ENCODE measurements at places on chromosomes 1 and 21.
A peak's percentile ranks its signal among the peaks of the same experiment; 100 is the strongest.

DNA sequence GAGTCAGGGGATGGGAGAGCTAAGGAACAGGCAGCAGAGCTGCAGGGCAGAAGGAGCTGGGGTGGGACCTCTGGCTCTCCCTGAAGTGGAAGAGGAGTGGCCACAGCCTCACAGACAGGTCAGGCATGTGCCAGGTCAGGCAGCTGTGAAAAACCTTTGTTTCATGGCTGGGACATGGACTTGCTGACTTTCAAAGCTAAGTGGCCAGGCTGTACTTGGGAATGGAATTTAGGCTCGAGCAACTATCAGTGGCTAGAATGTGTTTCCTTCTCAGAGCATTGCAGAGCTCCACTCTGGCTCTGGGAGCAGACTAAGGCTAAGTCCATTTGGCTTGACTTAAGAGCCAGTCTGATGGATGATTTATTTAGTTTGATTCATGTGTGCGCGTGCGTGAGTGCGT is 385.1 kb downstream of the LMX1A start:
- DNase-seq = no peak

DNA sequence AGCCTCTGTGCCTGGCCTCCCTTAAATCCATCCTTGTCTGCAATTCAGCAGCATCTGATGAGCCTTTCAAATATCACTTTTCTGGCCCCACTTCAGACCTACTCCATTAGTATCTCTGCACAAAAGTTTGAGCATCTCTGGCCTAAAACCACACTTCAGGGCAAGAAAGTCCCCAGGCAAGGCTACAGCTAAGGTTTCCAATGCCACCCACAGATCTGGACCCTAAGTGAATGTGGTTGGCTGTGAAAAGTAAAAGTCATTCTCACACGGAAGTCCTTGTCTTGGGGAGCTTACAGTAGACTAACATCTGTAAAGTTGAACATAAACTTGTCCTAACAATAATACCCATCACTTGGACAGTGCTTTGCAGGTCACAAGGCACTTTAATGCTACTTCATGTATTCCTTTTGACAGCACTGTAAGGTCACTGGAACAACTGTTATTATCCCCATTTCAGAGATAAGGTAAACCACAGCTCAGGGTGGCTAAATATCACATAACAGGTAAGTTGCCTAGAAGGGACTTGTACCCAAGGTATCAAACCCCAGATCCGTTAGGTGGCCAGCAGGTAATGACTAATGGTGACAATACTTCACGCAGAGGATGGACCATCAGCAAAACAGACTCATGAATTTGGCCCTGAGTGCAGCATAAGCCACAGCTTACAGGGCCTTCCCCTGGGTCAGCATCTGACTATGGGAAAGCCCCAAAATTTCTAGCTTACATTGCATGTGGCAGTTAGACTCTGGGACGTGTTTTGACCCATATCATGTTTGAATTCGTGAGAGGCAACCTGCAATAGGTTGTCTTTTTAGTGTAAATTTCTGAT is 356.0 kb downstream of the HHAT start:
- no peak for DNase-seq

DNA sequence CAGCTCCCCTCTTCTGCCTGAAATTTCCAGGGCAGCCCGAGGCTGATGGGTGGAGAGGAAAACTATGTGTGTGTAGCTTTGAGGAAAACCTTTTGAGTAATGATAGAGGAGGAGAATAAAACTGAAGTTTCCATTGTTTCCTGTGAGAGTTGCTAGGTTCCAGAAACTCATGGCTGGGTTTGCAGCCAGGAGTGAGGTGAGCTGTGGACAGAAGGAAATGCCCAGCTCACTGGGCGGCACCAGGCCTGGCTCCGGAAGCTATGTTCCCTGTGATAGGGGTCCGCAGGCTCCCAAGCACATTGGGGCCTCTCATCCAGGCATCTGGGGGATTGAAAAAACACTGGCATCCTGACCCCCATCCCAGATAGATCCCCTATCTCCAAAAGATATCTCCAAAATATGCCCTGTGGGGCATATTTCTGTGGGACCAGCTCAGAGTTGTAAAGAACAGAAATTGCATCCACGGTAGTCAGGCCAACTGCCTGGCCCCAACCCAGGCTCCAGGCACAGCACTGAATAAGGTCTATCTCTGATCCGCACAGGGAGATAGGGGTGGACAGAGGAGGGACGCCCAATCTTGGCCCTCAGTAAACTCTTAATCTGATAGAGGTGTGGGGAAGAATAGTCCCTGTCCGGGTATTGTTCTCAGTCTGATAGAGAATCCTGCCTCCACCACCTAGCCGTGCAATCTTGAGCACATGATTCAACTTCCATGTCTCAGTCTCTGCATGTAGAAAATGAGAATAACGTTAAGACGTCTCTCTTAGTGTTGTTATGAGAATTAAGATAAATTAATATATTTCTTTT is 1.8 kb upstream of the HSPG2 start:
- DNase-seq = no peak

DNA sequence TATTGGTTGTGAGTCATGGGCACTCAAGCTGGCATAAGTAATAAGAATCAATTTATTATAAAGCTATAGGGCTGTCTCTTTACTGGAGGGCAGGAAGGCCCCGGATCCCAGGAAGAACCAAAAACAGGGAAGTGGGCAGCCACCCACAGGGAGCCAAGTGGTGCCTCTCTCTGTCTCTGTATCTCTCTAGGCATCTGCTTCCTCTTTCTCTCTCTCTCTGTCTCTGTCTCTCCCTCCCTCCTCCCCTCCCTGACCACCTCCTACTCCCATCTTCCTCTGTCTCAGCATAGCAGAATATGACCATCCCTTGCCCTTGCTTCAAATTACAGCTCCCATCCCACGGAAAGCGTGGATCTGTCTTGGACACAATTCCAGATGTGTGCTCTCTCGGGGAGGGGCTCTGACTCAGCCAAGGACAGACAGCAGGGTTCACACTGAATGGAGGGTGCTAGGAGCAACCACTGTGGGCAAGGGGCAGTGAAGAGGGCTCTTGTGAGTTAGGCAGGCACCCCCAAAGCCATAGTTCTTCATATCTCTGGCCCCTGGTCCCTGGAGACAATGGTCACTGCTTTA is 80.4 kb upstream of the LPGAT1 start:
- no peak for DNase-seq

DNA sequence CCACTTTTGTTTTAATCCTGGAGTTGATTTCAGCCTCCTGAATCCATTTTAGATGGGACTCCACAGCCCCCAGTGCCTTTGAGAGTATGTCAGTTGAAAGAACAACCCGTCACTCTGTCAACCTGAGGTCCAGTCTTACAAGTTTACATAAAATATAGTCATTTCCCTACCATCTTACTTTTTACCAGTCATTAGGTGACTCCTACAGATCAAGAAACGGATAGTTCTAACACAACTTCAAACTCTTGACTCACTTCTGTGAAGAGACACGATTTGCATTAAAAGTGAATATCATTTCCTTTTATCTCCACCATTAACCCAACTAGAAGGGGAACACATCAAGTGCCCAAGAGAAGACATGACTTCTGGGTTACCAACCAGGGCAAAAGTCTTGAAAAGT is 147.1 kb downstream of the NTPCR start:
- no peak for DNase-seq

- DNase-seq = no peak
Observed at GRCh38 chr1:41404308-41404761, 43.1 kb downstream of the FOXO6 start.

DNA sequence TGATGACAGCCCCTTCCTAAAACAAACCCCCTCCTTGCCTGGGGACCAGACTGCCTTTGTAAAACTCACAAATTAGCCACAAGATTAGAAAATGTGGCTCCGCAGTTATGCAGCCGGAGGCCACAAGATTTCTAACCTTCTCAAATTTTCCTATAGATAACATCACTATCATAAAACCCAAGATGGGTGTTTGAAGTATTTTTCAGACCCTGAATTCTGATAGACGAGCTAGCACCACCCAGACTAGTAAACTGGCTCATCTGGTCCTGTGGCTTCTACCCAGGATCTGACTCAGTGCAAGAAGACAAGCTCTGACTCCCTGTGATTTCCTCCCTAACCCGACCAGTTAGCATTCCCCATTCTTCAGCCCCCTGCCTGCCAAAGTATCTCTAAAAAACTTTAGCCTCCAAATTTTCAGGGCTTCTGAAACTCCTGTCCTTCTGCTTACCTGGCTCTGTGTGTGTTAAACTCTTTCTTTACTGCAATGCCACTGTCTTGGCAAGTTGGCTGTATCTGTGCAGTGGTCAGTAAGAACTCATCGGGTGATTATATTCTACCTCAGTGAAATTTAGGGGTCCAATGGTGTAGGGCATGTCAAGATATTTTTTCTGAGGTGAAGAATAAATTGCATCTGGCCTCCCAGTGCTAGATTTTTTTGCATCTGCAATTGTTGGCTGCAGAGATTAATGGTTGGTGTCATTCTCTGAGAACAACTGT is 102.1 kb downstream of the S1PR1 start:
- DNase-seq = no peak

DNA sequence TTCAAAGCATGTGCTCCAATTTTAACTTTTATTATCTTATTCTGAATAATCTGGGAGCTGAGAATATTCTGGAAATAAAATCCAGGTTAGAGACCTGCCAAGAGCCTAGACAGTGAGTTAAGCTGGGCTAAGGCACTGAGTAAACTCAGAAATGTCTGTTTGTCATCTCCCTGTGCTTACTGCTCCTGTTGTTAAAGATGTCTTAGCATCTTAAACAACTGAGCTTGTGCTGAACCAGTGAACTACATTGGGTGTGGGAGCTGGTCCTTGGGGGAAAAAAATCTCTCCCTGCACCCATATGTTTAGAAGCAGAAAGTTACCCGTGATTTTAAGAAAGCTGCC is 25.0 kb upstream of the AHCYL1 start:
- no peak for DNase-seq

GRCh38 chr1:96466842-96467241 is 254.7 kb upstream of the PTBP2 start:
- no peak for DNase-seq

DNA sequence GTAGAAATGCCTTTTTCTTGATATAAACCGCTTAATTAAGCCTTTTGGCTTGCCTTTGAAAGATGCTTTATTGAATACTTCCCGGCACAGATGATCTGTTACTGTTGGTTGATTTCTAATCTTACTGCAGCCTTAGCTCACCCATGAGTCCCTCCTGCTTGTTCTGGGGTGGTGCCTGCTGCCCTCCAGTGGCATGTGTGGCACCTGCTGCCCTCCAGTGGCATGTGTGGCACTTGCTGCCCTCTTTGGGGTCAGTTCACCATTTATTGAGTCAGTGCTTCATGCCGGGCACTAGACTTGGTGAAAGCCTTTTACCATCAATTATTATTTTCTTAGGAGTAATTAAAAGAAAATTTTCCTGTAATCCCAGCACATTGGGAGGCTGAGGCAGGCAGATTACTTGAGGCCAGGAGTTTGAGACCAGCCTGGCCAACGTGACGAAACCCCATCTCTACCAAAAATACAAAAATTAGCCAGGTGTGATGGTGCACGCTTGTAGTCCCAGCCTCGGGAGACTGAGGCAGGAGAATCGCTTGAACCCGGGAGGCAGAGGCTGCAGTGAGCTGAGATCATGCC is 54.3 kb downstream of the ADARB1 start:
- peak; percentile 49 for DNase-seq

- no peak for DNase-seq
Observed at GRCh38 chr21:14630556-14631069, 84.5 kb upstream of the SAMSN1 start.

DNA sequence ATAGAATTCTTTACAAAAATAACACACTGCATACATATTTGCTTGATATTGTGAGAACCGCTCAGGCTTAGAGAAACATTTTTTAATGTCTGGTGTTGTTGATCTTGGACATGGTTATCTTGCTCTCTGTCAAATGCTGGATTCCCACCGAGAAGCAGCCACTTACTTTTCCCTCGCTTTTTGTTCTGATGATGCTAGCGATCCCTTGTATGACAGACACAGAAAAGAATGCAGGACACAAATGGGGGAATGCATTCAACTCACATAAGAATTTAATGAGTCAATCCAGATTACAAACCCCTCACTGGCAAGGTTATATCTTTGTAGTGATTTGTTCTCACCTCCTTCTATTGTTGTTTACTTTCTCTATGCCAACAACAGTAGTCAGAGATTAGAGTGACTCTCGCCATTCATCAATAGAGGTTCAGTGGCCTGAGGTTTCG is 76.8 kb upstream of the AKT3 start:
- DNase-seq = no peak

DNA sequence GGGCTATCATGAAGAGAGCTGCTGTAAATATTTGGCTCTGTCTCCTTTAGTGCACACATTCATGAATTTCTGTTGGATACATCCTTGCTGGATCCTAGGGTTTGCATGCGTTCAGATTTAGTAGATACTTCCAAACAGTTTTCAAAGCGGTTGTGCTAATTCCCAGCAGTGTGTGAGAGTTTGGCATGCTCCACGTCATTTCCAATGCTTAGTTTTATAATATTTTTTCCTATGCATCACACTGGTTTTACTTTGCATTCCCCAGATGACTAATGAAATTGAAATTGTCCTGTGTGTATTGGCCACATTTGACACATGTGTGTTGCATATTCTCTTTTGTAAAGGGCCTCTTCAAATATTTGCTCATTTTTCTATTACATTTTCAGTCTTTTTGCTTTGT is 18.5 kb upstream of the AADACL3 start:
- no peak for DNase-seq

DNA sequence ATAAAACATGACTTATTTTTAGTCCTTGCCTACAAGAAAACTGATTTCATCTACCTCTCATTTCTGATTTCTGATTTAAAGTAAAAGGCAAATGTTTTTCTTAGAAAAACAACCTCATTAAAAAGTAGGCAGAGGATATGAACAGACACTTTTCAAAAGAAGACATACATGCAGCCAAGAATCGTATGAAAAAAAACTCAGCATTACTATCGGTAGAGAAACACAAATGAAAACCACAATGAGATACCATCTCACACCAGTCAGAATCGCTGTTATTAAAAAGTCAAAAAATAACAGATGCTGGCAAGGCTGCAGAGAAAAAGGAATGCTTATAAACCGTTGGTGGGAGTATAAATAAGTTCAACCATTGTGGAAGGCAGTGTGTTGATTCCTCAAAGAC is 16.2 kb downstream of the ODR4 start:
- DNase-seq = no peak

- no peak for DNase-seq
Observed at GRCh38 chr1:225709101-225709500, 56.2 kb upstream of the ENAH start.

- DNase-seq = no peak
Observed at GRCh38 chr1:237685551-237685950, 205.2 kb downstream of the ZP4 start.

DNA sequence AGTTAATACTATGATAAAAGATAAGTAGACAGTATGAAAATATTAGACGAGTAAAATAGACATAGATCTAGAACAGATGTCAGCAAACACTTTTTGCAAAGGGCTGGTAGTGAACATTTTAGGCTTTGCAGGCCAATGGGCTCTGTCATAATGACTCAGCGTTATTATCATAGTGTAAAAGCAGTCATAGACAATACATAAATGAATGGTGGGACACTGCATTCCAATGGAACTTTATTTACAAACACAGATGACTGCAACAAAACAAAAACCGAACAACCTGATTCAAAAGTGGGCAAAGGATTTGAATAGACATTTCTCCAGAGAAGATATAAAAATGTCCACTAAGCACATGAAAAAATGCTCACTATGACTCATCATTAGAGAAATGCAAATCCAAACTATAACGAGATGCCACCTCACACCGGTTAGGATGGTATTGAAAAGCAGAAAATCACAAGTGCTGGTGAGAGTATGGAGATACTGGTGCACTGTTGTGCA is 7.3 kb downstream of the GSTM5 start:
- no peak for DNase-seq

All from activated CD4-positive, alpha-beta T cell treated with anti-CD3 and anti-CD28 coated beads, Interleukin-2, amount 50 U/mL, for 24 hours (primary cell).